Activated naive CD8-positive, alpha-beta T cell treated with anti-CD3 and anti-CD28 coated beads, Interleukin-2, amount 50 U/mL, for 16 hours (primary cell): ENCODE measurements at places on chromosomes 16 and 17.

DNA sequence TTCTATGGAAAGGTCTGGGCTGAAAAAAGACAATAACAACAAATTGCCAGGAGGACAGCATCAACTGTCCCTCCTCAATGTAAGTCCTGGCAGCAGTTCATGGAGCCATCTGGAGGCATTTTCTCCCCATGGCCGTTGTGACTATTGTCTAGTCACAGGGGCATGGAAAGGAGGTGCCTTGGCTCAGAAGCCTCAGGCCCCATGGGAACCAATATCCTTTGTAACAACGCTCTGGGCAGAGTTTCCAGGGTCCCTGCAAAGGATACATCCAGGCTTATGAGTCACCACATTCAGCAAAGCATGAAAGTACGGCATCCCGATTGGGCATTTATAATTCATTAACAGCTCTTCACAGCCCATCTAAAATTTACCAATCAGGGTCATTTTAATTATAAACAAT, 85.2 kb downstream of the GLG1 start:
- no peak for DNase-seq

DNA sequence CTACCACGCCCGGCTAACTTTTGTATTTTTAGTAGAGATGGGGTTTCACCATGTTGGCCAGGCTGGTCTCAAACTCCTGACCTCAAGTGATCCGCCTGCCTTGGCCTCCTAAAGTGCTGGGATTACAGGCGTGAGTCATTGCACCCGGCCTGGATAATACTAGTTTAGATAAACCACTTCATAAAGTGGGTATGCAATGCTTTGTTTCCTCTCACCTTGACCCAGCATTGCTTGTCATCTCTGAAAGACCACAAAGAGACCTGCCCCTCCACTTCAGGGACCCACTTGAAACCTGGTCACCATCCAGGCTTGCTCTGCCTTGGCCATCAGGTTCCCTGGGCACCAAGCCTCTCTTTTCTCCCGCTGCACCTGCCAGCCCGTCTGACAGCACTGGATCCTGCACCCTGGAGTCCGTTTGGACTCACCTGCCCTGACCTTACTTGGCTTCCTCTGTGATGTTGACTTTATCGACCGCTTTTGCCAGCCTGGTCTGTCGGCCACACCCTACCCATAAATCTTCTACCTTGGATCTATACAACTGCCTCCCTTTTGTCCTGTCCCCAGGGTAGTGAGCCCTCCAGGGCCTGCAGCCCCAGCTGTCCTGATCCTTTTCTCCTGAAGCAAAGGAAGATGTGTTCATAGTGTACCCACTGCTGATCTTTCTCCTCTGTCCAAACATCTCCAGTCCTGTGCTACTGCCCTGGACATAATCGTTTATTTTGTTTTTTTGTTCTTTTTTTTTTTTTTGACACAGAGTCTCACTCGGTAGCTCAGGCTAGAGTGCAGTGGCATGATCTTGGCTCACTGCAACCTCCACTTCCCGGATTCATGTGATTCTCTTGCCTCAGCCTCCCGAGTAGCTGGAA, 12.7 kb upstream of the ZG16 start:
- no peak for DNase-seq

DNA sequence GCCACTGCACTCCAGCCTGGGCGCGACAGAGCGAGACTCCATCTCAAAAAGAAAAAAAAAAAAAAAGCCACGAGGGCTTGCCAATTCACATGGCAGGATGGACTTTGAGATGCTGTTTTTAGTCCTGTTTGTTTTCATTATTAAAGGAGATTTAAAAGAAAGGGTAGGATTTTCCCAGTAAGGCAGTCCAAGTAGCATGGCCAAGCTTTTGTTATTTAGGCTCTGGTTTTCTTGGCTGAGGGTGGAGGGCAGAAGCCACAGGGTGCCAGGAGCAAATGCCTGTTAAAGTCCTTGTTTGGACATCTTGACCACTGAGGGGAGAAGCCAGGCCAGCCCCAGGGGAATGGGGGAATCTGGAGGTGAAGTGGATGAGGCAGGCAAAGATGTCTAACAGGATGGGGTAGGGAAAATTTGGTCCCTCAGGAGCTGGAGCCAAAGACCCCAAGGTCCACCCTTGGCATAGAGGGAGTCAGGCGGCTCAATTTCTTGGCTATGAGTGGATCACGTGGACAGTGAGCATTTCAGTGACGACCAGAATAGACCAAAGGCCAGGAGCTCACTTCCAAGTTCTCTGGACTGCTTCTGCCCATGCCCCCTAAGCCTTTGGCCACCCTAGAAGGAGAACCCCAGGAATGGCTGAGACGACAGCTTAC, 20.8 kb upstream of the PLLP start:
- DNase-seq = no peak

DNA sequence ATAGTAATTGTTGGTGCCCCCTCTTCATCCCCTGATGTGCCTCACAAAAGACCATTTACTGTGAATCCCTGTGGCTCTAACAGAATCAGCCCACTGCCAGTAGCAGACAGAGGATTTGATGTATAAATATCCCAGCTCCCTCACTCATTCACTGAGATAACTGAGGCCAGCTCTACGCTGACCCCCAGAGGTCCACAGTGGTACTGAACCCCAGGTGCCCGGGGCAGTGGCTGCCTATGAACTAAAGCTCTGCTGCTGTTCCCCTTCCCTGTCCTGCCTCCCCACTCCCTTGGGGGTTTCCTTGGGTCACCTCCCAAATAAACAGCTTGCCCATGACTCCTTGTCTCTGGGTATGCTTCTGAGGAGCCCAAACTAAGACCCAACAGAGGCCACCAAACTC, 295.8 kb downstream of the FOXL1 start:
- DNase-seq = no peak

DNA sequence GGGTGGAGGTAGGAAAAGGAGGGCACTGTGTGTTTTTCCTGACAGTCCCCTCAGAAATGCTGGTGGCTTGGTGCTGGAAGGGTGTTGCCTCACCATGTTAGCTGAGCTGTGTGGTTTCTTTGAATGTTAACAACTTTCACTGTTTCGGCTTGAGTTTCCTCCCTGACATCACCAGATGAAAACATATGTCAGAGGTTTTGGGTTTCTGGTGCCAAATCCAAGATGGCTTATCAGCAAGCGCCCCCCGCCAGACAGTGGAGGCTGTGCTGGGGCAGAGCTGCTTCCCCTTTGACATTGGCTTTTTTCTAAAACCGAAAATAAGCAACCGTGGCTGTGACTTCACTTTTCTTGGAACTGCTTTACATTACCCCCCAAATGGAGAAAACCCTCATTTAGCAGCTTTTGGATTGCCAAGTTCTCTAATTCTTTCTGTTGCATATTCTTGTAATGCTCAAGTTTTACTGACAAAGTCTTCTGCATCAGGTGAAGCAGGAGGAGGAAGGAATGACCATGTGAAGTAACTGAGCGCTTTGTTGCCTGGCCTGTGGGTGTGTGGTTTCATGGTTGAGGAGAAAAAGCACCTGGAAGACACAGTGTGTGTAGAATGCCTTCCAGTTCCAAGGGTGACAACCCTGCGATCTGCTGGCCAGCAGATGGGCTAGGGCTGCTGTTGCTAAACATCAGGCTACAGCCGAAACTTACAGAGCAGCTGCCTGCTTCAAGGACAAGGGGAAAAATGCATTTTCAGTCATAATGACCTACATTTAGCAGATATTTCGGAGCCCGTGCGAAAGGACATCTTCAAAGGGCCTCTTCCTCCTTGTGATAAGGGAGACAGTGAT, 9.7 kb downstream of the RMI2 start:
- DNase-seq = peak; percentile 76

- no peak for DNase-seq
Observed at GRCh38 chr17:49316889-49317675, 45.0 kb downstream of the ZNF652 start.

DNA sequence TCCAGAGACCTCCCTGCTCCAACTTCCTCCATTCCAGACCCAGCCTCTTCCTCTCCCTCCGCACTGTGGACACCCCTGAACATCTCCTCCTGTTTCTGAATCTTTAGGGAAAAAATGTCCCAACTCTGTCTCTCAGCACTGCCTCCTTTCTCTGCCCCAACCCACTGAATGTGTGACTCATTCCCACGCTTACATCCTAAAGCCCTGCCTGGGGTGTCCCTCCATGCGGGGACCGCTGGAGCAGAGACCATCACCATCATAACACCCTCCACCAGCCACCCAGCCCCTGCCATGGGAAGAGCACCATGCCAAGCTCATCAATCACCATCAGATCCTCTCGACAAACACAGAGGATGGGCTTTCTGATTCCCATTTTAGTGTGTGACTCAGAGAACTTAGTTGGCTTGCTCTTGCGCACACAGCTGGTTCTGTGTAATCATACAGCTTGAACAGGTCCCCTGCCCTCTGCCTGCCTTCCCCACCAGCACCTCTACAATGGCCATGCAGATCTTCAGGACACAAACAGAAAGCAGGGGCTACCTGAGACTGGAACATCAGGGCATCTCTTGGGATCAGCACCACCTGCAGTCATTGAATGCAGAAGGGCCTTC, 10.7 kb downstream of the RPRML start:
- no peak for DNase-seq

DNA sequence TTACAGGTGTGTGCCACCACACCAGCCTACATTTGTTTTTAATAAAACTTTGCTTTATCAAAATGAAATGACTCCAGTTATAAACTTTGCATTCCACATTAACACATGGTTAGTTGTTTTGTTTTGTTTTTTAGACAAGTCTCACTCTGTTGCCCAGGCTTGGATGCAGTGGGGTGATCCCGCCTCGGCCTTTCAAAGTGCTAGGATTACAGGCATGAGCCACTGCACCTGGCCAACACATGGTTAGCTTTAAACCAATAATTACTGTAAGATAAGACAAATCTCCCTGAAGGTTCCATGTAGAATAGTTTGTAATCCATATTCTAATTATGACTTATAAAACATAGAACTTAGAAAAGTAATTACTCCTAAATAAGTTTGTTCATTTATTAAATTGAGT, 89.8 kb upstream of the MED13 start:
- DNase-seq = no peak

- DNase-seq = no peak
Observed at GRCh38 chr16:10581507-10581906, 1.1 kb upstream of the EMP2 start.

GRCh38 chr16:15924996-15925395, 24.4 kb upstream of the ABCC1 start:
- no peak for DNase-seq

- DNase-seq = no peak
Observed at GRCh38 chr17:280216-280615, 72.4 kb downstream of the RPH3AL start.

DNA sequence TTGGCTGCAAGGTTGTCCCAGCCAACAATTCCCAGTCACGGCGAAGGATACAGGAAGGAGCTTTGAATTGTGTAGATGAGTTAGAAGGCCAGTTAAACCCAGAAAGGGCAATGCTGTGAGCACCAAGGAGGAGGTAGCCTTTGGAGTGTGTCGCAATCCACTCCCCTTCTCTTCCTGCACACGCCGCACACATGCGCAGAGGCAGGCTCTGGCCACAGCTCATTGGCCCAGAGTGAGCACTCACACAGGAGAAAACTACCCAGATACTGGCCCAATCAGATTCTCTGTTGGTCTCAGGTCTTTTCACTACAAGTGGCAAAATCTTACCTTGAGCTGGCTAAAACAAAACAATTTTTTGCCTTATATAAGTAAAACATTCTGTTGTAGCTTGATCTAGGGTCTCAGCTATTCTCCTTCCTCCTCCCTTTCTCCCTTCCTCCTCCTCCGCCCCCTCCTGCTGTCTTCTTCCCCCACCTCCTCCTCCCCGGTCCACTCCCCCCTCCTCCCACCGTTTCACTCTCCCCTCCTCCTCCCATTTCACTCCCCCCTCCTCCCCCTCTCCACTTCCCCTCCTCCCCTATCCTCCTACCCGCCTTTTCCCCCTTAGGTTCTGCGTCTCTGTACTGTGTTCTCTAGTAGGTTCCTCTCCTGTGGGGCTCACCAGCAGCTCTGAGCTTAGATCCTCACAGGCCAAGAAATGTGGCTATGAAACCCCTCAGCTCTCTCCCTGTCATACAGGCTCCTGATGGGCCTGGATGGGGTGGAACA, 344.9 kb downstream of the CPPED1 start:
- no peak for DNase-seq

- no peak for DNase-seq
Observed at GRCh38 chr16:68009157-68009735, 6.5 kb downstream of the DPEP2NB start.

DNA sequence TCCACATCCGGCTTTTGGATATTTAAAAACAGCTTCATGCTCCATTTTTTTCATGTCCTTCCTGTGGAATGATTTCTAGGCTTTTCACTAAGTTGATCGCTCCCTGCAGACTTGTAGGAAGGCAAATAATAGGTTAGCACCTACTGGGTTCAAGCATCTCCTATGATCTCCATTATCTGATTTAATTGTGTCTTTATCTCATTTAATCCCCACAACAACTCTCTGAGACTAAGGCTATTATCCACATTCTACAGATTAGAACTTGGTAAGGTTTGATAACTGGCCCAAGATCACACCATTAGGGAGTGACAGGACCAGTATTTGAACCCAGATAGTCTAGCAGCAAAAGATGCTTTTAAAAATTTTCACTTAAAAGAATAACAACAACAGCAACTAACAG, 46.2 kb upstream of the HOXB9 start:
- no peak for DNase-seq

DNA sequence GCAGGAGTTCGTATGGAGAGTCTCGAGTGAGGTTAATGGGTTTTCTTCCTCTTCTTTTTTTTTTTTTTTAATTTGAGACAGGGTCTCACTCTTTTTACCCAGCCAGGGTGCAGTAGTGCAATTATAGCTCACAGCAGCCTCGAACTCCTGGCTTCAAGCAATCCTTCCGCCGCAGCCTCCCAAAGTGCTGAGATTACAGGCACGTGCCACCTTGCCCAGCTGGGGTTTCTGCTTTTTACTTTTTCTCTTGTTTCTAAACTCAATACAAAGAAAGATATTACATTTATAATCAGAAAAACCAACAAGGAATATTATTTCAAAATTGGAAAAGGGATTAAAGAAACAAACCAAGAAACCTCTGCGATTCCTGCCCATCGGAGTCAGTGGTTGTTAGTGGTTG, 175.9 kb downstream of the SEC14L1 start:
- DNase-seq = no peak

GRCh38 chr17:57605675-57606105, 139.4 kb downstream of the CCDC182 start:
- DNase-seq = no peak

- DNase-seq = no peak
Observed at GRCh38 chr16:62034231-62035114, 1.8 kb downstream of the CDH8 start.

GRCh38 chr16:61862221-61863155, 173.8 kb downstream of the CDH8 start:
- DNase-seq = no peak

- DNase-seq = no peak
Observed at GRCh38 chr17:28065706-28066105, 23.2 kb downstream of the NLK start.

DNA sequence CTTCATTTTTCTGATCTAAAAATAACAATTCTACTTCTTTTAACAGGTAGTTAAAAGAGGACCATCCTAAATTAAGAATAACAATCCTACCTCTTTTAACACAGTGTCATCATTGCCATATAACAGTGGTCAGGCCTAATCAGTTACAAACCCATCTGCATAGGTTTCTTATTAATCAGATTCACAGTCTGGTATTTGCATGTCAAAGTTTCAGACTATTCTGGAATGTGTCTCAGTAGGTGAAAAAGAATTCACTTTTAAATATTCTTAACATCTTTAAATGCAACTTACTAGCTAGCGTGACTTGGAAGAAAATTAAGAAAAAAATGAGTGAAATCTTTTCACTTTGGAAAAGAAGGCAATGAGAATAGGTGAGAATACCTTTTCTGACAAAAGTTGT, 6.8 kb upstream of the KRT12 start:
- DNase-seq = no peak

- DNase-seq = no peak
Observed at GRCh38 chr16:12753203-12754023, 50.3 kb downstream of the CPPED1 start.
